ENCODE measurements at places on chromosomes 5 and 9. TPM values are rescaled to one million over a fixed set of nuclear protein-coding genes. Genes with fewer than 3 reads are reported as not detected.

DNA sequence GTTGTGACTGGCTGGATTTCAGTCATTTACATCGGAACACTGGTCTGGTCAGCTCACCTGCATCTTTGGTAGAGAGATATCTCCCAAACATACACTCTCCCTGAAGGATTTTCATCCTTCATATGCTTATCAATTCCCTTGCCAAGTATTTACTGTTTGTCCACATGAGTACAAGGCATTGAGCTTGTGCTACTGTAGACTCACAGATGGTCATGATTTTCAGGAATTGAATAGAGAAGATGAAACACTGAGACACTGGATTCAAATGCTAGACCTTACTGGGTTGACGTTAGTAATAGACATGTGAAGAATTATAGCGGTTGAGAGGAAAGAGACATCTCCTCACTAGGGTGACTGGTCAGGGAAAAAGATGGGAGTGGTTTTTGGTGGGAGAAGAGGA is 62.9 kb upstream of the ABL1 start:
- no peak for DNase-seq

DNA sequence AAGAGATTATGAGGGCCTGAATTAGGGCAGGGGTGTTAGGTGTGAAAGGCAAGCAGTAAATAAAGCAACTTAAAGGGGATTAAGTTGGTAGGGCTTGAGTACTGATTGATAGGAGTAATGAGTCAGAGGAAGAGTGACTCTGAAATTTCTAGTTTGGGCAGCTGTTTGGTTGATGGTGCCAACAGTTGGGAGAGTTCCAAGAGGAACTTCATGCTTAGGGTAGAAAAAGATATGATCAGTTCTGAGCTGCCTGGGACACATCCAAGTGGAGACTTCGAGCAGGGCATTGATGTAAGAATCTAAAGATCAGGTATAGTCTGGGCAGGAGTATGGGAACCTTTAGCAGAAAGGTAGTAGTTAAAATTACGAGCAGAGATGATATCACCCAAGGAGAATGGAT is 10.2 kb downstream of the MAMDC2 start:
- DNase-seq, result no peak

- no peak for DNase-seq
These were observed 8.6 kb downstream of the HAPLN1 start for GRCh38 chr5:83711982-83712601.

DNA sequence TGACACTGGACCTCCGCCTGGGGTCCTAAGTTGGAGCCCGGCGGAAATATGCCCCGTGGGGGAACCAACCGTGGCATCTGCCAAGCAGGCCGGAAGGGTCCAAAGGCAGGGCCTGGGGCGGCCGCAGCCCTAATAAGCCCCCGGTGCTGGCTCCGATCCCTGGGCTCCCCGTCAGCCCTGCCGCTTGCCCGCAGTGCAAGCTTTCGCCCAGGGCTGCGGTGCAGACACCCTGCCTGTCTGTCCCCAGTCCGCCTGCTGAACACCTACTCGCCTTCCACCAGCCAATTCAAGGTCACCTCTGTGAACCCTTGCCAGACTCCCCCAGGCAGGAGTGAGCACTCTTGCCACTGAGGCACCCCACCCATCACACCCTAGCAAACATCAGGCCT is 502 bp upstream of the PTGR1 start:
- DNase-seq, result no peak

The TSSK1B gene
- not detected for total RNA-seq

DNA sequence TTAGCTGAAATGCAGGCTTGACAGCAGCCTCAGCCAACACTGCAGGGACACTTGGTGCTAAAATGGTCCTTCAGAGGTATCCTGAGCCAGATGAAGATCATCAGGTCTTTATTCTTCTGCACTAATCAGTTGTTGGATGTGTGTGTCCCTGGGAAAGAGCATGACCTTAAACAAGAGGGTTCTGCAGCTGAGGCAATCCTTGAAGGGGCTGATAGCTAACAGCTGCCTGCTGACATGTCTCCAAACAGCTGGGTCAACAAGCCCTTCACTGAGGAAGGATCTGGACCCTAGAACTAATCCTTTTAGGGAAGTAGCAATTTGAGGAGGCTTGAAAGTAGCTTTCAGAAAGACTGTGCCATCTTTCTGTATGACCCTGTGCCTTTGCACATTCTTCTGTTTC is 376.3 kb upstream of the ACTBL2 start:
- no peak for DNase-seq

- DNase-seq, result peak; percentile 79
These were observed 564.0 kb upstream of the KLF4 start for GRCh38 chr9:108053555-108054061.

GRCh38 chr9:129342591-129343423 is 164.7 kb upstream of the IER5L start:
- DNase-seq, result no peak

GRCh38 chr5:22250528-22250927 is 602.6 kb downstream of the CDH12 start:
- no peak for DNase-seq

GRCh38 chr9:103898550-103898949 is 195.6 kb upstream of the SMC2 start:
- DNase-seq, result no peak

The SMU1 gene
- 15.2 TPM for total RNA-seq

- no peak for DNase-seq
These were observed 642 bp downstream of the SV2C start for GRCh38 chr5:76083555-76084495.

GRCh38 chr9:37259951-37260350 is 139.6 kb downstream of the ZCCHC7 start:
- DNase-seq, result no peak

The PAEP gene
- total RNA-seq, result not detected

GRCh38 chr9:82745919-82746318 is 317.0 kb downstream of the RASEF start:
- no peak for DNase-seq

The PCDHB5 gene
- total RNA-seq, result 1.6 TPM

DNA sequence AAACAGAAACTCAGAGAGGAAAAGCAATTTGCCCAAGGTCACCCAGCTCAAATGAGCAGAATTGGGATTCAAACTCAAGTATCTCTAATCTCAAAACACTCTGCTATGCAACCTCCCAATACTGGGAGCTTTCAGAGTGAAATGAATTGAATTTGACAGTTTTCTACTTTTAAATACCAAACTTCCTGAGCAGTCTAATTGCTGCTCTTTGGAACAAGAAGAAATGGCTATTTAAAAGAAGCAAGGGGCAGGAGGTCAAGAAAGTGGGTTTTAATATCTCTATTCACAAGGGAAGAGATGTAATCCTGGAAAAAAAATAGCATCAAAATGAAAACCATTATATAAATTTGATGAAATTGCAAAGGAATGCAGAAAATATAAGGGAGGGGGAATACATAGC is 142.6 kb downstream of the INSYN2B start:
- DNase-seq, result no peak

The CAPSL gene
- total RNA-seq, result not detected

DNA sequence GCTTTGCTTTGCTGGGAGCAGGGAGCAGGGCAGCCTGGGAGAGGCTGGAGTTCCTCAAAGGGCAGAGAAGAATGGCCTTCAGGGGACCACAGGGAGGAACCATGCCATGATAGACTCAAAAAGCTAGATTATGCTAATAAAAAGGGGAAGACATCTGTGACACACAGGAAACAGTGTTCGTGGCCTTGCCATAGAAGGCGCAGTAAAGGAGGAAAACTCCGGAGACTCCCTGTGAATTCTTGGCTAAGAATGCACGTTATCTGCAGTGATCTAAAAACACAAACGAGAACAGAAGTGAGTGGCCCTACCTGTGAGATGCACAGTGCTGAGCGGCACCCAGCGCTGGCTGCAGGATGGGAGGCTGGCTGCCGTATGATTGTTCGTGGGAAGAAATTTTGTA is 15.9 kb upstream of the LTC4S start:
- DNase-seq, result no peak

DNA sequence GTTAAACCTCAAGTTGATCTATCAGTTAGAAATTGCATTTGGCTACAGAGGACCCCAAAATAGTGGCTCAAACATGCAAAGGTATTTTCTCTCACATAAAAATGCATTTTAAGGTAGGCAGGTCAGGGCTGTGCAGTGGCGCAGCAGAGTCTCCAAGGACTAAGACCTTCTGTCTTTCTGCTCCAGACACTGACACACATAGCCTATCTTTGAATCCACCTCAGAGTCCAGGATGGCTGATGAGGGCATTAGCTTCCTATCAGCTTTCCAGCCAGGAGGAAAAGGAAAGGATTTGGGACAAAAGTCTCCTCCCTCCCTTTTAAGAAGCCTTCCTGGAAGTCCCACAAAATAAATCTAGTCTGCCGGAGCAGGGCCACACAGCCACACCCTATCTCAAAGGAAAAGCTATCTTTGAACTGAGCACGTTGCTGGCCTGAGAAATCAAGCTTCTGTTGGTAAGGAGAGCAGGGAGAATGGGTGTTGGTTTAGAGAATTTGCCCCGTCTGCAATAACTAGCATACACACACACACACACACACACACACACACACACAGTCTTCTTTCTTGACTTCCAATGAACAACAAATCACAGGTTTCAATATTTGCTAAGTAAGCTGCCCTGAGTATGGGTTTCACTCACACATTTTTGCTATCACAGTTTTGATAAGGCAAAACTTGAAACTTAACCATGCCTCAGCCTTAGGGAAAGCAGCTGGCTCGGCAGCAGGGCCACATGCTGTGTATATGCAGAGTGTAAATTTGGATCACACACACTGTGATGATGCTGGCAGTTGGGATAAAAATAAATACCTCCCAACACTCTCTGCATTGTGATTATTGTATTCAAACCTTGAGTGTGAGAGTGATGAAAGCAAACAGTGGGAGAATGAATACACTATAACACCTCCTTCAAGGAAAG is 116.6 kb upstream of the MAP3K1 start:
- DNase-seq, result no peak

DNA sequence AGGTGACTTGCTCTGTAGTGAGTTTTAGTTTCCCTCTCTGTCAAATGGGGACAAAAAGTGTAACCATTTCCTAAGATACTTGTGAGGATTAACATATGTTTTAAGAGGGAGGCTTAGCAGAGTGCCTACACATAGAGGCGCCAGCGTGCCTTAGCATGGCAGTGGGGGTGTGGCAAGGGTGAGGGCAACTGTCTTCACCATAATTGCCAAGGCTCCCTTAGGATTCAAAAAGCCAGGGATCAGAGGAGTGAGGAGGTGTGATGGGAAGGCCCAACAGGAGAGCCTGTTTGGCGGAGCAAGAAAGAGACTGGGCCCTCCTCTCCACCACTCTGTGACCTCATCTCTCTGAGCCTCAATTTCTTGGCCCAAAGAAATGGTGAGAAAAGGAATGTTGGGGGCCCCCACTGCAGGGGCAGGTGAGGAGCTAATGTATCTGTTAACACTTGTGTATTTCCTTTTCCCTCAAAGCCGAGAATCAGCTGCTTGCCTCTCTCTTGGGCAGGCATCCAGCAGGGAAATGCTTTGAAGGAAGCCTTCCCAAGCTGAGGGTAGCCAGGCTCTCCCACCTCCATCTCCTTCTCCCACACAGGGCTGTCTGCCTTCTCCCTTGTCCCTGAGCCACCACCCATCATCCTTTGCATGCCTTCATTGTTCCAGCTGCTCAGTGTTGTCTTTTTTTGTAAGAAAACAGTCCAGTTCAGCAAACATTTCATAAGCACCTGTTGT is 76.0 kb downstream of the DAB2IP start:
- DNase-seq, result no peak

GRCh38 chr5:126633552-126633951 is 32.8 kb downstream of the PHAX start:
- DNase-seq, result no peak

- DNase-seq, result no peak
These were observed 226.5 kb upstream of the ANKRD55 start for GRCh38 chr5:56459394-56460194.

GRCh38 chr5:8491254-8491653 is 622.3 kb downstream of the MTRR start:
- DNase-seq, result no peak

The IL7R gene
- 0.65 TPM for total RNA-seq

The PNPLA7 gene
- 9.8 TPM for total RNA-seq

- no peak for DNase-seq
These were observed 37.1 kb upstream of the FAT2 start for GRCh38 chr5:151628112-151628823.

The IL13 gene
- not detected for total RNA-seq

GRCh38 chr5:125597338-125597737 is 825.9 kb upstream of the GRAMD2B start:
- no peak for DNase-seq

The FGF18 gene
- total RNA-seq, result 10.1 TPM

DNA sequence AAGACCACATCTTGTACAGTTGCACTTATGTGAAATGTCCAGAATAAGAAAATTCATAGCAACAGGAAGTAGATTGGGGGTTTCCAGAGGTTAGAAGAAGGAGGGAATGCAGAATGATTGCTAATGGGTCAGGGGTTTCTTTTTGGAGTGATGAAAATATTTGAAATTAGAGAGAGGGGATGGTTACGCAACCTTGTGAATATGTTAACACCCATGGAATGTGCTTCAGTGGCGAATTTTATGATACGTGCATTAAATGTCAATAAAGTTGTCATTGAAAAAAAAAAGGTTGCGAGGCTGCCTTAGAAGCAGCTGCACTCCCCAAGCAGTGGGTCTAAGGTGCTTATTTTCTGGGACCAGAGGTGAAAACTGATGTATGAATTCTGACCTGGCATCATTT is 64.4 kb upstream of the SUB1 start:
- no peak for DNase-seq

GRCh38 chr9:129698254-129698757 is 32.9 kb downstream of the PRRX2 start:
- peak; percentile 71 for DNase-seq

DNA sequence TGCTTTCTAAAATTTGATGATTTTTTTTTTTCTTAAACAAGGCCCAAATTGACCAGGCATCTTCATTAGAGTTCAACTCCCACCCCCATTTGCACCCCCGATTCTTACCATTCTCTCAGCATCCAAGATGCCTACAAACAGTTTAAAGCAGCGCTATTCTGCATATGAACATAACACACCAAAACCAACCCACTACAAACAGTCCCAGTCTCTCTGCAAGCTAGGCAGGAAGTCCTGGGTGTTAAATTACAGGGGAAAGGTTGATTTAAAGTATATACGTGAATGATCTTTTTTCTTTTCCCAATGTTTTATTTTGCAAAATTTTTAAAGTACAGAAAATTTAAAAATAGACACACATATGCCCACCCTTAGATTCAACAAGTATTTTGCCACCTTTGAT is 127.0 kb downstream of the ADAMTS12 start:
- no peak for DNase-seq

GRCh38 chr5:1506242-1507013 is 17.3 kb downstream of the LPCAT1 start:
- peak; percentile 37 for DNase-seq

DNA sequence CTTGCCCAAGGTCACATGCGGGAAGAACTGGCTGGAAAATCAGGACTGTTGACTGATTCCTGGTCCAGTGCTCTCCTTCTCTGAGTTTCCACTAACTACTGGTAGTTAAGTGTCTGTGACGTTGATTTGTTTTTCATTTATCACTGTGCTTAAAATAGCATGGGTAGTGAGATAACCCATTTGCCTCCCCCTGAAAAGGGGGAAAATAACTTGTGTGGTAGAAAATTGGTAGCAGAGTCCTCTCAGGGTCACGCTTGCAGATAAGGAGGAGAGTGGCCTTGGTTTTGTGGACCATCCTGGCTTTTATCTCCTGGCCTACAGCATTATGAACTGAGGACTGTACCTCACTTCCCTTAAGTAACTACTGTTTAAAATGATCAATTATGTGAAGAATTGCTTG is 10.9 kb downstream of the FUBP3 start:
- DNase-seq, result no peak

The SPATA31D4 gene
- total RNA-seq, result not detected
